ENCODE measurements at places on chromosomes 12 and 14.

- no peak overlapping the region for H3K4me3 ChIP-seq
- no peaks in the 10 kb centered on the region for H3K36me3 ChIP-seq
Measured at GRCh38 chr12:95836630-95837239, 22.0 kb upstream of the SNRPF start.

DNA sequence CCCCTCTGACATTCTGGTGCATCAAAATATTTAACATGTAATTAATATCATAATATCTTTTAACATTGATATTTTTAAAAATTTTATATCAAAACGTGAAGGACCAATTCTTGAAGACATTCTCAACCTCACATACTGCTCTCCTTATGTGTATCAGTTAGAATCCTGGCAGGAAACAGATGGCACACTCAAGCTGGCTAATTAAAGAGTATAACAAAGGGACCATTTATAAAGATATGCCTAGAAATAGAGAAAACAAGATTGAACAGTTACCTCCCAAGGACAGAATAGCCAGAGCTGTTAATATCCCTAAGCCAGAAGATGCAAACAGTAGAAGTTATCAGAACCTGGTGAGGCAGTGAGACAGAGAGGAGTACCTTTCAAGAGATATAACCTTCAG is 368.7 kb downstream of the NELL2 start:
- no peaks in the 10 kb centered on the region for H3K27me3 ChIP-seq
- no peak overlapping the region for H3K27ac ChIP-seq

GRCh38 chr12:94736820-94737219 is 86.5 kb upstream of the TMCC3 start:
- H3K4me3 ChIP-seq = no peak overlapping the region
- H3K27ac ChIP-seq = no peak overlapping the region
- peaks cover 17% of the 10 kb centered on the region for H3K4me1 ChIP-seq
- H3K36me3 ChIP-seq = no peaks in the 10 kb centered on the region
- DNase-seq = no peak

DNA sequence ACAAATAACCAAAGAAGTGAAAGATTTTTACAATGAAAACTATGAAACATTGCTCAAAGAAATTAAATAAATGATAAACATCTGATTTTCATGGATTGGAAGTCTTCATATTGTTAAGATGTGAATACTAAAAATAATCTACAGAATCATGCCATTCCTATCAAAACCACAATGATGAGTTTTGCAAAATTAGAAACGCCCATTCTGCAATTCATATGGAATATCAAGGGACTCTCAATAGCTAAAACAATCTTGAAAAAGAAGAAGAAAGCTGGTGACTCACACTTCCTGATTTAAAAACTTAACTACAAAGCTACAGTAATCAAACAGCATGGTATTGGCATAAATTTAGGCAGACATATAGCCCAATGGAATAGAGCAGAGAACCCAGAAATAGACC is 40.2 kb upstream of the CCT2 start:
- H3K27ac ChIP-seq = no peak overlapping the region
- H3K4me1 ChIP-seq = no peaks in the 10 kb centered on the region
- no peaks in the 10 kb centered on the region for H3K27me3 ChIP-seq
- DNase-seq = no peak
- H3K36me3 ChIP-seq = no peaks in the 10 kb centered on the region

DNA sequence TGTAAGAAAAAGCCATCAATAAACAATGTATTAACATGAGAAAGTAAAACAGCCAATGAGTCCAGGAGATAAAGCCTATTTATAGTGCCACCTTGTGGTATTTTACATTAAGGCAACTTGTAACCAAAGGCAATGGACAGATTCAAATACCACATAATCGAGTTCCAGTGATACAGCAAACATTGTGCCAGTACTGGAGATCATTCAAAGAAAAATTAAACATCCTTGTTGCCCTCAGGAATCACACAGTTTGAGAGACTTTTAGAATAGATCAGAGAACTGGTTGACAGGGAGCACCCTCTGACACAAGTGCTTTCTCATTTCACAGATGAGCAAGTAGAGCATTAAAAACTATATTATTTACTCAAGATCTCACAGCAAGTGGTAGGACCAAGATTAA is 98.1 kb downstream of the DDHD1 start:
- no peaks in the 10 kb centered on the region for H3K36me3 ChIP-seq
- no peak overlapping the region for H3K4me3 ChIP-seq
- H3K27ac ChIP-seq = no peak overlapping the region
- no peaks in the 10 kb centered on the region for H3K4me1 ChIP-seq
- no peak for DNase-seq
- no peaks in the 10 kb centered on the region for H3K27me3 ChIP-seq

GRCh38 chr12:20493934-20494333 is 125.6 kb downstream of the PDE3A start:
- DNase-seq = no peak
- H3K27ac ChIP-seq = no peak overlapping the region
- no peaks in the 10 kb centered on the region for H3K36me3 ChIP-seq
- H3K4me3 ChIP-seq = no peak overlapping the region
- no peaks in the 10 kb centered on the region for H3K27me3 ChIP-seq

GRCh38 chr14:33930439-33930838 is 20.4 kb downstream of the EGLN3 start:
- no peaks in the 10 kb centered on the region for H3K27me3 ChIP-seq
- no peak for DNase-seq
- H3K4me3 ChIP-seq = no peak overlapping the region
- no peaks in the 10 kb centered on the region for H3K36me3 ChIP-seq

GRCh38 chr14:79967001-79967400 is 244.3 kb downstream of the DIO2 start:
- H3K27me3 ChIP-seq = no peaks in the 10 kb centered on the region
- H3K4me1 ChIP-seq = no peaks in the 10 kb centered on the region
- H3K36me3 ChIP-seq = no peaks in the 10 kb centered on the region
- no peak overlapping the region for H3K27ac ChIP-seq
- DNase-seq = no peak
- H3K4me3 ChIP-seq = no peak overlapping the region

- no peak overlapping the region for H3K27ac ChIP-seq
- H3K27me3 ChIP-seq = no peaks in the 10 kb centered on the region
- no peaks in the 10 kb centered on the region for H3K36me3 ChIP-seq
- H3K4me1 ChIP-seq = peaks cover 6% of the 10 kb centered on the region
- DNase-seq = no peak
- H3K4me3 ChIP-seq = no peak overlapping the region
Measured at GRCh38 chr12:132428936-132429601, 60.9 kb upstream of the FBRSL1 start.

DNA sequence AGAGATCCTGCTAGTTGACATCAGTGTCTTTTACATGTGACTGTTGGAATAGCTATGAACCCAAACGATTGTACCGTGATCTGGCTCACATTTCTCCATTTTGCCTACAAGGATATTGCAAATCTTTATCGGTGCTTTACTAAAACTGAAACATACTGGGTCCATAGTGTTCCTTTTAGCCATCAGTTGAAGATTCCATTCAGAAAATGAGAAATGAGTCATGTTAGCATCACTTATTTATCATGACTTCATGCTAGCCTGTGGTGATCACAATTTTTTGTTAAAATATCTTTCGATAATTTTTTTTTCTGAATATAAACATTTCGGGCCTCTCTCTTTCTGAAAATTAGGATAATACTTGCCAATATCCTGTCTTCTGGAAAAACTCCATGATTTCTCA is 210.3 kb downstream of the EGLN3 start:
- no peak for DNase-seq
- H3K36me3 ChIP-seq = no peaks in the 10 kb centered on the region
- no peaks in the 10 kb centered on the region for H3K4me1 ChIP-seq
- no peak overlapping the region for H3K27ac ChIP-seq
- H3K27me3 ChIP-seq = no peaks in the 10 kb centered on the region
- H3K4me3 ChIP-seq = no peak overlapping the region

DNA sequence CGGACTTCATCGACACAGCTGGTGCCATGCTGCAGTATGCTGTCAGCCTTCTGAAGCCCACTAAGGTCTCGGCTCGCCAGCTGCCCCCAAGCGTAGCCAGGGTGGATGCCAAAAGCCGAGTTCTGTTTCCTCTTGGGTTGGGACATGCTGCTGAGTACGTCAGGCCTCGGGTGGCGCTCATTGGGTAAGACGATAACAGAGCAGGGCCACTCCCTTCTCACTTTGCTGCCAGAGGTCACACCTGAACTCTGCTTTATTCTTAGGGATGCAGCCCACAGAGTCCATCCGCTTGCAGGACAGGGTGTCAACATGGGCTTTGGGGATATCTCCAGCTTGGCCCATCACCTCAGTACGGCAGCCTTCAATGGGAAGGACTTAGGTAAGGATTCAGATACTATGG is 11.1 kb downstream of the COQ6 start:
- H3K4me3 ChIP-seq = no peak overlapping the region
- H3K27ac ChIP-seq = no peak overlapping the region
- peaks cover 69% of the 10 kb centered on the region for H3K36me3 ChIP-seq
- H3K4me1 ChIP-seq = no peaks in the 10 kb centered on the region
- DNase-seq = no peak

DNA sequence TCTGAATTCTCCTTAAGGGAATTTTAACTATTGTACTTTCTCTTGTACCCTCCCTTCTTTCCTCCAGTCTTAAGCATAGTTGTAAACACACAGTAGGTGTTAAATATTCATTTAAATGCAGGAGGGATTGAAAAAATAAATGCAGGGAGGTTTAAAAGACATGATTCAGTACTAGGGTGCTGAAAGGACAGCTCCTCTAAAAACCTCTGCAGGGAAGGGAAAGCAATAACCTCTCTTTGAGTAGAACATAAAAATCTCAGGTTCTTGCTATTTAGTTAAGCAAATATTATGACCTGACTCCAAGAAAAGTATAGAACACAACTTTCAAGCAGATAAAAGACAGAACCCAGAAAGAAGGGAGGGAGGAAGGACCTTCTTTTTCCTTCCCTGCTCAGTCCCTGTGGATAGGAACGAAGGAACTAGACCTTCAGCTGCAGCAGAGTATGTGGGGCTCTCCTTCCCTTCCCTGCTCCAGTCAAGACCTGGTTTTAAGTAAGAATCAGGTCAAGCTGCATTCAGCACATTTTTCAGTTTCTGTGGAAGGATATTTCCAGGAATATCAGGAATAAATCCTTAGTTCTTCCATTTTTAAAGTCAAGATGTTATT is 4.7 kb downstream of the MAP3K9 start:
- no peak overlapping the region for H3K27ac ChIP-seq
- no peak overlapping the region for H3K4me3 ChIP-seq
- H3K4me1 ChIP-seq = peaks cover 16% of the 10 kb centered on the region
- H3K36me3 ChIP-seq = no peaks in the 10 kb centered on the region
- DNase-seq = no peak

DNA sequence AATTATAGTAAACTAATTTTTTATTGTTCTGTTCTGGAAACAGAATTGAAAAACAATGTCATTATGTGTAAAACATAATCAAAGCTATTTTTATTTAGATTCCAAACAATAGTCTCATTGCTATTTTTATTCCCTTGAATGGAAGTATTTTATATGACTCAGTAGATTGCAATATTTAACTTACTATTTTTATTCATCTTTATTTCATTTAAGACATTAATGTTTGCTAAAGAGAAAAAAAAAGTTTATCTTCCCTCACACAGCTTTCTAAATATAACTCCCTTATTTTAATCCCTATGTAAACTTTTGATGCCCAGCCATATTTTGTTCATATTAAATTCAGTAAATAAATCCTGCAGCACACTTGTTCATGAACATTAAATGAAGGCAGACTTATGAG is 622.4 kb downstream of the SLC6A15 start:
- no peaks in the 10 kb centered on the region for H3K4me1 ChIP-seq
- no peaks in the 10 kb centered on the region for H3K27me3 ChIP-seq
- no peaks in the 10 kb centered on the region for H3K36me3 ChIP-seq
- no peak overlapping the region for H3K27ac ChIP-seq
- no peak for DNase-seq

DNA sequence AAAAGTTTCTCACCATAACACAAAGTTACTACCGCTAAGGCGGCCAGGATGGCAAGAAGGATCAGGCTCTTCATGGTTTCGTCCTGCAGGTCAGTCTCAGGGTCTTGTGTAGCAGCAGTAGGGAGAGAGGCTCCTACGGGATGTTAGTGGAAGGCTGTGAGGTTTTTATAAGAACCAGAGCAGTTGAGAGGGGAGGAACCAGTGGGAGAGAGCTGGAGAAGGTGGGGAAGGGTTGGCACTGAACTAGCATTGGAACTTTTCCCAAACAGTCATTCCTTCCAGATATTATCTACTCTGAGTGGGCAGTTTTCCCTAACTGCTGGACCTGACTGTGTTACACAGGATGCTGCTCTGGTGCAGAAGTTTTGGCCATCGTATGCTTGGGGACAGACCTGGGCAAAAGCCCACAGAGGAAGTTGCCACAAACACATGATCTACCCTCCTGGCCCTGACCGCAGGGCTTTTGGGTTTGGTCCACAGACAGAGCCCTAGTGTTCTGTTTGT is at the start of gene MGP:
MGP (minus strand) TSS at position 137 of the 504 bp plus-strand sequence; CDS start at position 74, 63 bp downstream.
- peak within 1 kb of the TSS; percentile 38 for H3K4me3 ChIP-seq
- H3K27me3 ChIP-seq = no peaks in the 10 kb centered on the region
- DNase-seq = no peak

GRCh38 chr14:98137131-98138025 is 1134.6 kb downstream of the BCL11B start:
- H3K27ac ChIP-seq = no peak overlapping the region
- H3K4me1 ChIP-seq = no peaks in the 10 kb centered on the region
- peaks cover 39% of the 10 kb centered on the region for H3K27me3 ChIP-seq
- no peak overlapping the region for H3K4me3 ChIP-seq
- H3K36me3 ChIP-seq = no peaks in the 10 kb centered on the region

- no peaks in the 10 kb centered on the region for H3K4me1 ChIP-seq
- no peak for DNase-seq
- no peak overlapping the region for H3K27ac ChIP-seq
- H3K4me3 ChIP-seq = no peak overlapping the region
- H3K27me3 ChIP-seq = no peaks in the 10 kb centered on the region
- peaks cover 34% of the 10 kb centered on the region for H3K36me3 ChIP-seq
Measured at GRCh38 chr14:102277874-102278630, 26.9 kb downstream of the MOK start.

GRCh38 chr12:51012570-51013236 is 13.5 kb downstream of the SLC11A2 start:
- H3K27me3 ChIP-seq = no peaks in the 10 kb centered on the region
- H3K4me1 ChIP-seq = no peaks in the 10 kb centered on the region
- peaks cover 9% of the 10 kb centered on the region for H3K36me3 ChIP-seq
- H3K4me3 ChIP-seq = no peak overlapping the region
- no peak overlapping the region for H3K27ac ChIP-seq

GRCh38 chr12:90965204-90965603 is 10.2 kb upstream of the CCER1 start:
- H3K4me3 ChIP-seq = no peak overlapping the region
- H3K36me3 ChIP-seq = no peaks in the 10 kb centered on the region
- no peak for DNase-seq
- no peaks in the 10 kb centered on the region for H3K4me1 ChIP-seq
- H3K27ac ChIP-seq = no peak overlapping the region

GRCh38 chr14:65879248-65880009 is 466.9 kb downstream of the FUT8 start:
- H3K36me3 ChIP-seq = no peaks in the 10 kb centered on the region
- no peak for DNase-seq
- H3K27me3 ChIP-seq = no peaks in the 10 kb centered on the region
- H3K4me3 ChIP-seq = no peak overlapping the region
- no peak overlapping the region for H3K27ac ChIP-seq
